ENCODE measurements at places on chromosomes 4 and X.

DNA sequence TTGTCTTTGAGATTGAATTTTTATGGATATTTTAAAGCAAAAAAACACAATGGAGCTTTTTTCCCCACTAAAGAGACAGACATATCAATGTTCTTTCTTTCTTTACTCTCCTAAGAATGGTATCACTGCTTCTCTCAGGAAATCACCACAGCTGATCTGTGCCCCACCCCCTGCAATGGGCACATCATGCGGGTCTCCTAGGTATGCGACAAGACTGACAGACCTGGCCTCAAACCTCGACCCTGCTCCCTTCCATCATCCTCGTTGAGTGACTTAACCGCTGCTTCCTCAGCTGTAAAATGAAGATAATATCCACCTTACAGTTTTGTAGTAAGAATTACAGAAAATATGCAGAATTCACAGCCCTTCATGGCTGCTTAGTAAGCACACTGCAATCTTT lies 58.3 kb downstream of the LEF1 start:
- no peak for DNase-seq

DNA sequence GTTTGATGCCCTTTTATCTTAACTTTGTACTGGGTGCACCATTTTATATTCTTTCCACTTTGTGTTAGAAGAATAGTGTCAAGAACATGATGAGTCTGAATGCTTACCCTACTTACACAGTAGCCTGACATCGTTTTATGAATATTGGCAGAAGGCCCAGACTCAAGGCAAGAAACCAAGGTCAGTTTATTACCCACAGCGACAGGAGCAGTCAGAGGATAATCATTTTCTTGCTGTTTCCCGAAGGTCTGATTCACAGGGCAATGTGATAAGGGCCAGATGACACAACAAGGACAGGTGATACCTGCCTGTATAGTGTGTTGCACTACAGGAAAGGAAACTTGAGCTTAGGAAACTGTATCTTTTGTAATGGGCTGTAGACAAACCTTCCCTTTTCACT lies 417.4 kb downstream of the SPOCK3 start:
- no peak for DNase-seq

DNA sequence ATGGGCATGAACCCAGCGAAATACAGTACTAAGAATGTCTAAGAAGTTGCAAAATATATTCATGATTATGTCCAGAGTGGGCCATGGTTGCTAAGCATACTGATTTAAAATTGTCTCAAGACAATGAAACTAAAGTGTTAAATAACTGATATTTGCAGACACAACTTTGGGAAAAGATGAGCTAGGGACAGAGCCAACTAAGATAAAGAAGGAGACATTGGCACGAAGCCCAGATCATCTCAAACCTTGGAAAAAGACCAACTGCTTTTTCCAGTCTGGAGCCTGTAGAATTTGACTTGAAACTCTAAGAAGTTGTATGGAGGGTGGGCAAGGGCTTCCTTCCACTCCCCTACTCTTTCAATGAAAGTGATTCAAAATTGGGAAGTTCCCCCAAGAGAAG lies 108.5 kb upstream of the GLRA2 start:
- no peak for DNase-seq

- no peak for DNase-seq
These were observed 49.0 kb downstream of the HTRA3 start for GRCh38 chr4:8318509-8318908.

GRCh38 chr4:14221176-14221575 lies 593.7 kb upstream of the BOD1L1 start:
- no peak for DNase-seq

GRCh38 chr4:87088186-87088585 lies 132.2 kb downstream of the KLHL8 start:
- DNase-seq: no peak

DNA sequence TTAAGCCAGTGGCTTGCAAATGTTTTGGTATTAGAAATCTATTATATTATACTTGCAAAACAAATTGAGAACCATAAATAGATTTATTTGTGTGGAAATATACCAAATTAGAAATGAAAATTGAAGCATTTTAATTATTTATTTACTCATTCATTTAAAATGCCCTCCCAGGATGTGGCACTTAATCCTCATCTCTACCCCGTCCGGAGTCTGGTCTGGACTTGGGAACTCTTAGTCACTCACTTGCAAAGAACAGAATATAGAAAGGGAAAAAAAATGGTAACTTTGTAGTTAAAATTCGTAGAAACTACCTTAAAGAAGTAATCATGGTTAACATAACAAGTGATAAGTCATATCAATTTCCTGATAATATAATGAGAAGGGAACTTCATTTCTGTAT lies 775.9 kb upstream of the INTU start:
- DNase-seq: no peak

- DNase-seq: no peak
These were observed 568.1 kb upstream of the DIPK2B start for GRCh38 chrX:45768666-45769236.

- no peak for DNase-seq
These were observed 161.3 kb upstream of the USP38 start for GRCh38 chr4:143023239-143023918.

GRCh38 chr4:39494354-39494753 lies 32.9 kb downstream of the UGDH start:
- no peak for DNase-seq

DNA sequence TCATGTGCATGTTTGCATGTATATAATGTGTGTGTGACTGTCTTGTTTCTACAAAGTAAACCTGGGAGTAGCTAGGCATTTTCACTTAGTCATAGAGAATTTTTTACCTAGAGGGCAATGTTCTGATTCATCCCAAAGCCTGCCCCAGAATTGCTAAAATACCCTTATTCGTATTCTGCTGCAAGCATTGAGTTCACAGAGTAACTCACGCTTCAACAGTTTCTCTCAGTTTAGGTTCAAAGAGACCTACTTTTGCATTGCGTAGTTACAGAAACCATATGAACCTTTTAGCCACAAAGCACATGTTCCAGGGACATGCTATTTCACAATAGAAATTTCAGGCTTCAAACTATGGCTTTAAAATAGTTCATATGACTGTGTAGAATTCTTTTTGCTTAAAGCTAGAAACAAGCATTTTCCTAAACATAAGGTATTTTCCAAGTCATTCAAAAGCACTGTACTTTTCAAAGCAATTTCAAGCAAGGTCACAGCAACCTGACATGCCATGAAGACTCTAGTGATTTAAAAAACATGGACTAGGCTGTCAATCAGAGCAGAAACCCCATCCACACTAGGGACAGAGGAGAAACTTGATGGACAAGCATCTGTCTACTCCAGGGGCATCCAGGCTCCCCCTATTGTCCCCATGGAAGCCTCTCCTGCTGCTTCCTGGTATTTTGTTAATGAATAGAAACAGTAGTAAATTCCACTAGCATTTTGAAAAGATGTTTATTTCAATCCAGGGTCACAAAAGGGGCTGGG lies 81.5 kb upstream of the MAPK10 start:
- no peak for DNase-seq
